Fibroblast of lung (primary cell): ENCODE measurements at places on chromosomes 3 and 15. TPM values are rescaled to one million over a fixed set of nuclear protein-coding genes. Genes with fewer than 3 reads are reported as not detected.

The PLSCR2 gene
- total RNA-seq: 0.17 TPM in 1 of 2 replicates, not detected in the other

The TF gene
- total RNA-seq: under 0.01 and 0.33 TPM in 2 replicates

GRCh38 chr3:45507820-45508317, 86.7 kb upstream of the LIMD1 start:
- DNase-seq: peak; percentile 79
- no peaks in the 10 kb centered on the region for H3K36me3 ChIP-seq
- H3K27ac ChIP-seq: peak overlapping the region; percentile 92
- peaks cover 27% of the 10 kb centered on the region for H3K4me1 ChIP-seq

DNA sequence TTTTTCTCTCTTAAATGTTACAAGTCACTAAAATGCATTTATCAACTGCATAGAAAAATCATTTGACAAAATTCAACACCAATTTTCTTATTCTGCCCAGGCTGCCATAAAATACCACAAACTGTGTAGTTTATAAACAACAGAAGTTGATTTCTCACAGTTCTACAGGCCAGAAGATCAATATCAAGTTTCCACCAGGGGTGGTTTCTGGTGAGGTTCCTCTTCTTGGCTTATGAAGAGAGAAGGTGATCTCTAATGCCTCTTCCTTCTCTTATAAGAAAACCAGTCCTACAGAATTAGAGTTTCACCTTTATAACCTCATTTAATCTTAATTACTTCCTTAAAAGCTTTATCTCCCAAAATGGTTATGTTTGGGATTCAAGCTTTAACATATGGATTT, 10.9 kb upstream of the CD200R1L start:
- H3K36me3 ChIP-seq: no peaks in the 10 kb centered on the region
- no peak overlapping the region for H3K4me3 ChIP-seq
- DNase-seq: no peak
- H3K27me3 ChIP-seq: no peaks in the 10 kb centered on the region
- no peaks in the 10 kb centered on the region for H3K4me1 ChIP-seq
